ENCODE measurements at places on chromosomes 2 and 18. TPM values are rescaled to one million over a fixed set of nuclear protein-coding genes. Genes with fewer than 3 reads are reported as not detected.

MGAT5 gene
- 11.2 TPM for polyA plus RNA-seq

ANKRD36B gene
- polyA plus RNA-seq, result 1.4 TPM

MSTN gene
- polyA plus RNA-seq, result not detected

FTCDNL1 gene
- polyA plus RNA-seq, result 0.41 TPM

ACADL gene
- 0.11 TPM for polyA plus RNA-seq

TTLL4 gene
- 63.1 TPM for polyA plus RNA-seq

PIGN gene
- polyA plus RNA-seq, result 20.9 TPM

KIF3C gene
- polyA plus RNA-seq, result 13.4 TPM

TBR1 gene
- not detected for polyA plus RNA-seq

ANKRD23 gene
- 3.4 TPM for polyA plus RNA-seq
